GDM1 (cell line): ENCODE measurements at places on chromosomes 11 and 22.

DNA sequence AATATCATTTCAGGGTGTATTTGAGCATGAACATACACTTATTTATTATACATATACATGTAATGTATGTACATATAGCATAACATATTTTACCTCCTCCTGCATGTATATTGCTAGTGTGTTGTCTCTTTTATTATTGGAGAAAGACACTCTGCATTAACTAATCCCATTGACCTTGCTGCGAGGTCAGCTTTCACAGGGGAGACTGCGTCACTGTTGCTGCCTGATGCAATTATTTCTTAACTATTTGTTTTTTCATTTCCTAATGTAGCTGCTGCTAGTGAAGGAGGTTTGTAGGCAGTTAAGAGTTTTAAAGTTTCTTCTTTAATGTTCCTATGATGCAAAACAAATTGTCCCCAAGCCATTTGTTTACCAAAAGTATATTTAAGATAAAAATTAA lies 185.4 kb upstream of the CNTN5 start:
- no peak for DNase-seq

GRCh38 chr11:101127699-101128570 lies 1.7 kb downstream of the PGR start:
- no peak for DNase-seq

DNA sequence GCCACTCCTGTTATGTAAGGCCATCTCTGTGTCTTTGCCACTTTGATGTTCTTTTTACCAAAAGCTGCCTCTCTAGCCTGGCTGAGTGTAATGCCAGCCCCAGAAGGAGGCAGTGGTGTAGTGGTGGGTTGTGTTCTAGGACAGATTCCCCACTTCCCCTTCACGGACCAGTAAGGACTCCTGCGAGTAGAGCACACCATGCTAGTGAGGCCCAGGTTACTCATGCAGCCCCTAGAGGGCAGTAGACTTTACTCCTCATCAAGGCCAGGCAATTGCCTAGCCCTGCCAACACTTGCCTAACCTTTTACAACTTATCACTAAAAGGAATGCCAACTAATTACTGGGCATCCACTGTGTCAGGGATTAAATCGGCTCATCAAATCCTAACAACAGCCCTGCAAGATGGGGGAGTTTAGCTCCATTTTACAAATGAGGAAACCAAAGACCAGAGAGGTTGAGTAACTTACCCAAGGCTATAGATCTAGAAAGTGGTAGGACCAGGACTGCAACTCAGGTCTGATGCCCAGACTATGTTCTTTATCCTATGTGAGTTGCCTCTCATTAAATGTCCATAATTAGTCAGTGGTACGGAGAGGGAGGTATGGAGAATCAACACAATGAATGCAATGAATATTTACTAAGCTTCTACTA lies 75.3 kb downstream of the APIP start:
- peak; percentile 69 for DNase-seq

GRCh38 chr22:30262112-30262511 lies 4.5 kb downstream of the OSM start:
- DNase-seq = no peak

- DNase-seq = no peak
Measured at GRCh38 chr11:133951327-133952198, 5.2 kb downstream of the IGSF9B start.

GRCh38 chr22:30893434-30894370 lies 74.9 kb downstream of the MORC2 start:
- no peak for DNase-seq

DNA sequence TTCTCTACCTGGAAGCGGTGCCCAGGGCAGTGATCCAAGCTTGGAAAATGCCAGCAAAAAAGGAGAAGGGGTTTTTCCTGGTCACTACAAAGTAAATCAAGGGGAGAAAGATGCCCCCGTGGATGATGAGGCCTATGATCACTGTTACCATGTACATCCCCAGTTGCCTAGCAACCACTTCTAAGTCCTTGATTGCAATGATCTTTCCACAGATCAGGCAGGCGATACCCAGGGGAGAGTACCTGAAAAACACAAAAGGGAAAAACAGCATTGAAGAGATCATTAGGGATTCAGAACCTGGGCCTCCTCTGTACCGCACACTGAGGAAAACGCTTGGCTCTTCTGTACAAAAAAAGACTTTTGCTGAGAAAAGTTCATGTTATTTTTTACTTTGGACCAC lies 127.1 kb downstream of the SLC1A2 start:
- no peak for DNase-seq

DNA sequence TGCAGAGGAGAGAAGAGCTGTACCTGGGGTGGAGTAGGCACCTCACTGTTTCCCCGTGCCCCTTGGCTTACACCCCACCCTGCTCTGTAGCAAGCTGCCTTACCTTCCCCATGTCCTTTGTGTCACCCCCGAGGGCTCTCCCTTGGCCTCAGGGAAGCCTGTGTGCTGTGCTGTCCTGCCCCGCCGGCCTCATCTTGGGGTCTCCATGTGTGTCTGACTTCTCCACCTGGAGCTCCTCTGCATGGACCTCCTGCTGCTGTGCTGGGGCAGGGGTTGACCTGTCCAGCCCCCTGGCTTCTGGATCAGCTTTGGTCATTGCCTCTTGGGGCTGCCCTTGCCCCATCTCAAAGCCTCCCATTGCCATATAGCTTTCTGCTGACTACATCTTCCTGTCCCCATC lies 59.8 kb downstream of the OSBP2 start:
- no peak for DNase-seq

DNA sequence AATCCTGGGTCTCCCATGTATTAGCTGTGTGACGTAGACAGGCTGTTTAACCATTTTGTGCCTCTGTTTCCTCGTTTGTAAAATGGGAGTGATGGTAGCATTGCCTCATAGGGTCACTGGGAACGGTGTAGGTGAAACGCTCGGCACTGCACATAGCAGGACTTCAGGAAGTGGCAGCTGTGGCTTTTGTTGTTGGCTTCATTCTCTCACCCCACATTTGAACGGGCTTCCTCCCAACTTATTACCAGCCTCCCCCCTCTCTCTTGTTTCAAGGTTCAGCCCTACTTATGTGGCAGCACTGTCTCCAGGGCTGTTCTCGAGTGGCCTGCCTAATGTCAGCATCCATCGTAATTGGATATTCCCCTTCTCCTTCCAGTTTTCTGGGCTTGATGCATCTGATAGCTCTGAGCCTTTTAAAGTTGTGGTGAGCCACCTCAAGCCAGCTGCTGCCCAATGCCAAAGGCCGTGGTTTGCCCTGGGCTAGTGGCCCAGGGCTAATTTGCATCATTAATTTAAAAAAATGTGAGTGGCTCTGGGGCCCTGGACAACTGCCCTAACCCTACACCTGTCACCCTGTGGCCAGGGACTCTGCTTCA lies 217.8 kb upstream of the TBCEL start:
- DNase-seq = no peak

- no peak for DNase-seq
Measured at GRCh38 chr11:107751082-107751481, 39.2 kb upstream of the SLN start.

- DNase-seq = no peak
Measured at GRCh38 chr22:20951932-20952380, 15.1 kb upstream of the AIFM3 start.

DNA sequence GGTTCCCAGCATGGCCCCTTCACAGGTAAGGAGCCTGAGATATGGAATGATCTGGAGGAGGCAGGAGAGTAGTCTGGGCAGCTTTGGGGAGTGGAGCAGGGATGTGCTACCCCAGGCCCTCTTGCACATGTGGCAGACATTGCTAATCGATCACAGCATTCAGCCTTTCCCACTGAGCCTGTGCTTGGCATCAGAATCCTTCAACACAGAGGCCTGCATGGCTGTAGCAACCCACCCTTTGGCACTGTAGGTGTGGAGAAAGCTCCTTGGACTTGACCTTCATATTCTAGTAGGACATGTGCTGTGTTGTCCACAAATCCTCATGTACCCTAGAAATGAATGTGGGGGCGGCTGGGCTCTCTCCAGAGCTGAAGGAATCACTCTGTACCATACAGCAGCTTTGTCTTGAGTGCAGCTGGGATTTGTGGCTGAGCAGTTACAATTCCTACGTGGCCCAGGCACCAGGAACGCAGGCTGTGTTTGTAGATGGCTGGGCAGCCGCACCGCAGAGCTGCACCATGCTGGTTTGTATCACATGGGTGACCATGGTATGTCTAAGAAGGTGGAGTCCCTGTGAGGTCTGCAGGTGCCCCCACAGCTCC lies 21.8 kb upstream of the PPP6R3 start:
- no peak for DNase-seq

DNA sequence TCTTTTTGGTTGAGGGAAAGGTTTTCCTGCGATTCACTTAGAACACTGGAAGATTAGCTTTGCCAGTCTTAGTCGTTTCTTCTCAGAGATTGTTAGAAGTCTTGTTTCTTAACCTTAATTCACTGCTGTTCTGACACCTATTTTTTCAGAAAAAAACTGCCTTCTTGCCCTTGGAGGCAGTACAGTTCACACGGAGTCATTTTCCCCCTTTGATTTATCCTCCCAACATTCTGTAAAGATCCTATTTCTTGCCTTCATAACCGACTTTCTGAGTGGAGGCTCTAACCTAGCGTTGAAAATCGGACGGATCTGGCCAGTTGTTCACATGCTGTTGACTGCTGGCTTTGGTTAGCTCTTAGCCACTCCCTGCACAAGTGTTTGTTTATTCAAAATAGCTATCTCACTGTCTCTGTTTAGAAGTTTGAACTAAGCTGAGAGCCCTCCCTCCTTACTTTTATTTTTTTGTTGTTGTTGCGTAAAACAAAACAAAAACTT lies 737 bp downstream of the BCL2L13 start:
- no peak for DNase-seq

DNA sequence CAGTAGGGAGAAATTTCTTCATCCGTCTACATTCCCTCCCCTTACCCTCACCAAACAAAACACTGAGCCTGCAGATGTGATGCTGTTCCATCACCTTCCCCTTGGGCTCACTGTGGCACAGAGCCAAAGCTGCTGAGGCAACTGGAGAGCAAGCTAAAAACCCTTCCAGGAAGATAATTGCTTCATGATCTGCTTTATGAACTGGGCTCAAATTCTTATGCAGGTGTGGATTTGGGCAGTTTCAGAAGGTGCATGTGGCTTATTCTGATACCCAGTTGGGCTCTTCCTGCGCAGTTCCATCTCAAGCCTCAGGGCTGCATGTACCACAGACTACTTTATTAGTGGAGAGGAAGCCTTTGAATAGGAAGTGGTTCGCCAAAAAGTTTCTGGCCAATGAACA lies 58.3 kb downstream of the AAMDC start:
- DNase-seq = peak; percentile 4

DNA sequence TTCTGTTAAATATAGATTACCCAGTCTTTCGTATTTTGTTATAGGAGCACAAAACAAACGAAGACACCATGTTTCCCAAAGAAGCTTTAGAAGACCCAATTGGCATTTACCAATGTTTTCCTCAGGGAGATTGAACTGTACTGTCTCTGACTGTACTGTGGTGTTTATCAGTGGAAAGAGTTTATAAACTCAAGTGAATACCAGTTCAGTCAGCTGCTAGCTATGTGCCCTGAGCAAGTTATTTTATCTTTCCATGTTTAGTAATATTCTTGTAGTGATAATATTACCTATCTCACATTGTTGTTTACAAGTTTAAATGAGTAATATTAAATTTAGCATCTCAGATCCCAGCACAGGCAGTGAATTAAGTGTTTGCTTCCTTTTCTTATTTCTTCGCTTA lies 773.2 kb downstream of the KCNA4 start:
- DNase-seq = no peak

DNA sequence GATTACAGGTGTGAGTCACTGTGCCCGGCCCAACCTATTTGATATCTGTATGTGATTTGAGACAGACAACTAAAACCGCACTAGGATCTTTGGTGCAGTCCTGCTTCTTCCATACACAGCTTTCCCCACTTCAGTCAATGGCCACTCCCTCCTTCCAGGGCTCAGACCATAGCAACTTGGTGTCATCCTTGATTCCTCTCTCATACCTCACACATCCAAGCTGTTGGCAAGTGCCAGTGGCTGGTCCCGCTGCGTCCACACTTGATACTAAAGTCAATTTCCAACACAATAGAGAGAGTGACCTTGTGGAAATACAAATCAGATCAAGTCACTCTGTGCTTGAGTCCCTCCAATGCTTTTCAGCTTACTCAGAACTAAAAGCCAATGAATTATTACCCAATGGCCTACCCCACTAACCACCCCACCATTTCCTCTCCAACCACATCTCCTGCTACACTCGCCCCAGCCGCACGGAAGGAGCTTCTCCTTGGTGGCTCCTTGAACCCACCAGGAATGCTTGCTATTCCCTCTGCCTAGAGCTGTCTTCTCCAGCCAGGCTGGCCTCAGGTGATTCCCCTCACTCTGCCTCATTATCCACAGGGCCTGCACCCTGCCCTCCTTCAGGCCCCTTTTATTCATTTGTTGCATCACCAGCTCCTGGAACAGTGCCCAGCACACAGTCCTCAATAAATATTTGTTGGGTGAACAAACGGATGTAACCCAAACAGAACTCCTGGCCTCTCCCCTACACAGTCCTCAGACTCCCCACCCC lies 12.9 kb downstream of the ABTB2 start:
- DNase-seq = no peak

- DNase-seq = no peak
Measured at GRCh38 chr11:22192642-22193347, at the start of gene ANO5. Gene ANO5, plus strand, starts transcription at chr11:22193085. Its CDS starts 408 bp downstream, at chr11:22193493.

DNA sequence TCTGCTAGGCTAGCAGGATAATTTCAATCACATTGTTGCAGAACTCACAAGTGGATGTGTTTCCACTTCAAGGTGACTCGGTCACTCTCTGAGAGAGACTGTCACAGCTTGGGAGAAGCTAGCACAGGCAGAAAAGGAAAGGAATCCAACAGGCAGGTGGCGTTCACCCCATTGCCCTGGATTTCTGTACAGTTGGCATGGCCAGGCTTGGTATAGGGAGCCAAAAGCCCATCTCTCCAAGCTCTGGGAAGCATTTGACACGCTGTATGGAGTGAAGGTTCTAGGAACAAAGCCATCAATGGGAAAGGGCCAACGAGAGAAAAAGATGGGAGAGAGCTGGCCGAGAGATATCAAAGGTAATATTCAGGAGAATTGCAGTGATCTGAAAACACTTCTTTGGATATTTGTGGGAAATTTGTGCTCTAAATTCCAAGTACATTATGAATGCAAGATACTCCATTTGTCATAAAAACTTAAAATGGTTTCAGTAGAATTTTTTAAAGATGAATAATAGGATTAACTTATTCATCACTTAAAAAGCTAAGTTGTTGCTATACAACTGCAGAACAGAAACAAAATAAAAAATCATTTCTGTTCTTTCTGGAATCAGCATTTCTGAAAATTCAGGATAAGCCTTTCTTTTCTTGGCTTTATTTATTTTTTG lies 223.5 kb upstream of the NTM start:
- DNase-seq = no peak
